GOT3 (cell line): ENCODE measurements at places on chromosomes 2 and 18.
A peak's percentile ranks its signal among the peaks of the same experiment; 100 is the strongest.

- no peak for DNase-seq
Measured at GRCh38 chr2:165536851-165537499, 67.5 kb downstream of the CSRNP3 start.

DNA sequence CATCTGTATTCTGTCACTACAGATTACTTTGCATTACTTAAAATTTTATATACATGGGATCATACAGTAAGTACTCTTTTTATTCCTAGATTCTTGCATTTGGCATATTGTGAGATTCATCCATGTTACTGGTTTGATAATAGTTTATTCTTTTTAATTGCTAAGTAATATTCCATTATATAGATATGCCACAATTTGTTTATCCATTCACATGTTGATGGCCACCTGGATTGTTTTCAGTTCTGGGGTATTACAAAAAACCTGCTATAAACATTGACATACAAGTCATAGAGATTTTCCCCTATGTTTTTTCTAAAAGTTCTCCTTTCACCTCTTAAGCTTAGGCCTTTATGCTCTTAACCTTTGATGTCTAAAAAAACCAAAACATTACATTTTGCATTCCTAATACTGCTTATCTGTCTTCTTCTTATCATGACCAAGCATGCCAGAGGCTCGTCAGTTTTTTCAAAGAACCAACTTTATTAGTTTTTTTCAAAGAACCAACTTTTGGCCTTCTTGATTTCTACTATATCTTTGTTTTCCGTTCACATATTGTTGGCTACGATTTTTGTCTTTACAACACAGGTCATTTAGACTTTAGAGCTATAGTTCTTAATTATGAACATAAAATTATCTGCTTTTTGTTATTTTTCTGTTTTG, 86.9 kb downstream of the ATAD2B start:
- DNase-seq: no peak

DNA sequence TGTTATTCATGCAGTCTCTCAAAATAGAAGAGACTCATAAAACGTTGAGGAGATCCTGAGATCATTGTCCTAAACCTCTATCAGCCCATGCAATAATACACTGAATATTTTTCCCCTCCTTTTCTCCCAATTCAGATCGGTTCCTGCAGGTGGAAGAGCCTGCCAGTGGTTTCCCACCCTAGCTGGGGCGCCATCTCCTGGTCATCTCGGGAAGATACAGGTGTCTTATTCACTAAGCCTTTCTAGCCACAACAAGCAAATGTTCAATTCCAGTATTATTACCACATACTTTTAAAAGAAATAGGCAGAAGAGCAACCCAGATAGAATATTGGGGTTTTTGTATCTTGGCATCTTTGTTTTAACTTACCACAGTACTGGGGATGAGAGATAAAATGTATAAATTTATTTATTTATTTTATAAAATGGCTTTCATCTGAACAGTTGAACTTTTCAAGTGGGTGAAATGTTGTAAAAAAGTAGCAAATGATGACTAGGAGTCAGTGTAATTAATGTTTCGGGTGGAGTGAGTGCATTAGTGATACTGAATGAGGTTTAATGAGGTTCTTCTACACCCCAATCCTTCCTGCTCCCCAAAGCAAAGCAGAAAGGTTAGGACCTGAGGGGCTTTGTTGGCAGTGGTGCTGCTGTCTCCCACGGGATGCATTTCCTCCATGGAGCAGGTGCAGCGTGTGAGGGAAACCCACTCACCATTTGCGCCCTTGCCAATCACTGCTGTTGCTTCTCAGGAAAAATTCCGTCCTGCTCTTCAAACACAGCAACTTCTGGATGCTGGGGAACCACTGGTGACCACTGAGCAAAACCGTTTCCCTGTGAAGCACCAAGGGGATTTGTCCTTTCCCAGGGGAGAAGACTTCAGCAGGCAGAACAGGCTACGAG, 147.1 kb upstream of the FHL2 start:
- no peak for DNase-seq

GRCh38 chr2:44562737-44563136, 201.0 kb downstream of the CAMKMT start:
- DNase-seq: no peak

DNA sequence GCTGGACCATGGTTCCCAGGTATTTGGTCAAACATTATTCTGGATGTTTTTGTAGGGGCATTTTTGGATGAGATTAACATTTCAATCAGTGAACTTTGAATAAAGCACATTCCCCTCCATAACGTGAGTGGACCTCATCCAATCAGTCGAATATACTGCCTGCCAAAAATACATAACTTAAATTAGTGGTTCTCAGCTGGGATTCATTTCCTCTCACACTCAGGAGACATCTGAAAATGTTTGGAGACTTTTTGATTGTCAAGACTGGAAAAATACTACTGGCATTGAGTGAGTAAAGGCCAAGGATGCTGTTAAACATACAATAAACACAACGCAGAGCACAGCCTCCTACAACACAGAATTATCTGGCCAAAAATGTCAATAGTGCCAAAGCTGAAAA, 198.2 kb downstream of the MYO1B start:
- DNase-seq: no peak

DNA sequence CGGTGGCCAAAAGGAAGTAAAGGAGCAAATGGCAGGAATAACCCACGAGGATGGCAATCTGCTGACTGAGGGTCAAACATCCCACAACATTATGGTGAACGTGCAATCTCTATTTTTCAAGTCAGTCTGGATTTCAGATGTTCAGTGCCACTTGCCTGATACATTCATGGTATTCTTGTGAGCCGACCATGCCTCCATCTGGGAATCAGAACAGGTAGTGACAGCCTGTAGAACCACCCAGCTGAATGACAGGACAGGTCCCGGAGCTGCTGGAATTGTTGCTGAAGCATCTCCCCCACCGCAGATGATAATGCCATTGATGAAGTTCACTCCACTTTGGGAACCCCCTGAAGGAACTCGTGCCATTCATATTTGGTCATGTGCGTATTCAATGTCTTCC, 123.2 kb downstream of the CAPN13 start:
- DNase-seq: no peak

GRCh38 chr2:167135706-167136105, 247.4 kb downstream of the XIRP2 start:
- DNase-seq: no peak

- no peak for DNase-seq
Measured at GRCh38 chr2:46071074-46071473, 226.1 kb upstream of the EPAS1 start.

DNA sequence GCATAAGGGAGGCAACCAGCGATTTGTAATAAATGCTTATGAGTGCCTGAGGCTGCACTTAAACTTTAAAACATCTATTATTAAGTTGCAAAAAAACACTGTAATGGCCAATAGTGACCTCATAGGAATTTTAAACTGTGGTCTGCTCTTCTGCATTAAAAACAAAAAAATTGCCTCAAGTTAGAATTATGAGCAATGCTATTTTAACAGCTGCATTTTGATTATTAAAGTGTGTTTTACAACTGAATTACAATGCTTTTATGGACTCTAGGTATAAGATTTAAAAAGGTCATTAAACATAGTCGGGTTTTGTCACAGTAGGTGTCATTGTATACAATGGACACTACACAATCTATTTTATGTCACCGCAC, 528.7 kb upstream of the FANCL start:
- no peak for DNase-seq

- DNase-seq: no peak
Measured at GRCh38 chr2:161474920-161475319, 58.8 kb downstream of the TBR1 start.

DNA sequence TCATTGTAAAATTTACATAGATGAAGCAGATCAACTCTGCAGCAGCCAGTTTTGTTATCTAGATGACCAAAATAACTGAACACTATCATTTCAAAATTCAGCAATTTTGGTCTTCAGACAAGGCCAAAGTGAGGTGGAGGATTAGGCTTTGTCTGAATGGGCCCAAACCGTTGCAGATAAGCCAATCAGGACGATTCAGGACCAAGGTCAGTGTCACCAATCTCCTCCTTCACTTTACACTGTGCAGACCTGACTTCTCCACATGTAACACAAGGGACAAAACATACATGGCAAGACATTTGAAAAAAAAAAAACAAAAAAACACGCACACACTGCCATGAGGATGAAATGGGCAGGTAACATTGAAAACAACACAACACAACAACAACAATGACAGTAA, 211.2 kb downstream of the NAPG start:
- DNase-seq: no peak

DNA sequence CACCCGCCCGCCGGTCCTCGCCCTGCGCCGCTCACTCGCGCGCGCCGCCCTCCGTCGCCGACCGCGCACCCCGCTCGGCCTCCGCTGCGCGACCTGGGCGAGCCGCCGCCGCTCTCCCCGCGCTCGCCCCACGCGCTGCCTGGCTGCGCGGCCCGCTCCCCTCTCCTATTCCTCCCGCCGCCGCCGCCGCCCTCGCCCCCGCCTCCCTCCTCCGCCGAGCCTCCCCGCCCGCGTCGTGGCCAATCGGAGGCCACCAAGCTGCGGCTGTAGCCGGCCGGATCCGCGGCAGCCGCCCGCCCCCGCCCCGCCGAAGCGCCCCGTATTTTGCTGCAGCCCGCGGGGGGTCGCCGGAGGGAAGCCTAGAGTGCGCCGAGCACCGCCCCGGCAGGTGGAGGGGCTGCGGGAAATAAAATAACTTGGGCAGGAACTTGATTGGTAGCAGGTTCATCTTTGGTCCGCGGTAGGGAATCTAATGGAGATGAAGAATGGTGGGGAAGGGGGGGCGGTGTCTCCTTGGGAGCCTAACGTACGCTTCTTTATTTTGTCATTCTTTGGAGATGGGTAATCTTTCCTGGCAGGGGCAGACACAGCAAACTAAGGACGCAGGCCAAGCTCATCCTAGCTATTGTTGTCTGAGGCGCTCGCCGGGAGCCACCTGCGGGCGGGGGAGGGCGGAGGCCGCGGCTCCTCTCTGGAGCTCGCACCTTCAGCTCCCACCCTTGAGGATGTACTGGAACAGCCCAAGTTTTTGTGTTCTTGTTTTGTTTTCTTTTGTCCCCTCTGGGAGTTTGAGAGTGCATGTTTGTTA, 1.1 kb upstream of the CDH2 start:
- peak; percentile 5 for DNase-seq

DNA sequence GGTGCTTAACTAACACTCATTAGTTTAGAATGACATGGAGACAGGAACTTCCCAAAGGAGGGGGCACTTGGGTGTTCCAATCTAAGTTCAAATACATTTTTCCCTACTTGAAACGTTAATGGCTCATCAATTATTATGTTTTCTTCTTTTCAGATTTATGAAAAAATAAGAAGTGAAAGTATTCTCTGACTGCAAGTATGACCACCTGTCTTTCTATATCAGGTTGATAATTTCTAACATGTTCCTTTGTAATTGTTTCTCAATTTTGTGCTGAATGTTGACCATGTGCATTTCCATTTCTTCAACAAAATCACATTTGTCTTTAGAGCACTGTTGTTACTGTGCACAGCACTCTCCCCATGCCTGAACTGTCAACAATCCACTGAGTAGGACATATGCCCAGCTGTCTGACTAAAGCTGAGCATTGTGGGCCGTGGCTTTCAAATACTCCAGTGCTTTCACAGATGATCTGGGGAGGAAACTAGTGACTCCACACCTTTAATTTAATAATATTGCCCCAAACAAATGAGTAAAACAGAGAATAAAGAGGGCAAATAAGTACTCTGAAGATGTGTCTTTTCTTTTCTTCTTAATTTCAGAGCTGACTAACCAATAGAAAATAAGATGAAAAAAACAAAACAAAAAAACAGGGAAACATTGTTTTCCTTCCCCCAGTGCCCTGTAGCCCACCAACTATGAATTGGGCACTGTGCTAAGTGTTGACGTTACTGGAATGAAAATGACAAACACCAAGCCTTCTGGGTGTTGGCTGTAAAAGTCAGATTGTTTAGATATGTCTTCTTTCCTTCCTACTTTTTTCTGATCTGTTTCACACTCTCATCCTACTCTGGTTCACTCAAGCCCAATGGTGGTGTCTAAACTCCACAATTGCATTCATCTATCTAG, 16.0 kb downstream of the LANCL1 start:
- no peak for DNase-seq

GRCh38 chr2:16034151-16034974, 94.0 kb downstream of the MYCN start:
- DNase-seq: no peak

GRCh38 chr2:181934694-181935093, 43.2 kb downstream of the ITPRID2 start:
- DNase-seq: no peak

DNA sequence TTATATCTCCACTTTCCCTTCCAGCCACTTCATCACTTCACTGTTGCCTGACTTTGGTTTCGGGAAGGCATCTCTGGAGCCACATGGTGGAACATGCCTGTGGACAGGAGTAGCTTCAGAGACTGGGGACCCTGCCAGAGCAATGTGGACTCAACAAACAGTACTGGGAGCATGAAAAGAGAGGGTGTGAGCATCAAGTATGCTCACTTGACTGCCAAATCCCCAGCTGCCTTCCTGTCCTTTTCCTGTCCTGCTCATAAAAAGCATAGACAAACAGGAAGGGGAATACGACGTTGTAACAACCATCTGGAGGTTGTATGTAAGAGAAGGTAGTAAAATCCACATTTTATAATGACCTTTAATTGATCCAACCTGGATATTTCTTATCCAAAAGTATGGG, 61.3 kb upstream of the CSRNP3 start:
- DNase-seq: no peak

DNA sequence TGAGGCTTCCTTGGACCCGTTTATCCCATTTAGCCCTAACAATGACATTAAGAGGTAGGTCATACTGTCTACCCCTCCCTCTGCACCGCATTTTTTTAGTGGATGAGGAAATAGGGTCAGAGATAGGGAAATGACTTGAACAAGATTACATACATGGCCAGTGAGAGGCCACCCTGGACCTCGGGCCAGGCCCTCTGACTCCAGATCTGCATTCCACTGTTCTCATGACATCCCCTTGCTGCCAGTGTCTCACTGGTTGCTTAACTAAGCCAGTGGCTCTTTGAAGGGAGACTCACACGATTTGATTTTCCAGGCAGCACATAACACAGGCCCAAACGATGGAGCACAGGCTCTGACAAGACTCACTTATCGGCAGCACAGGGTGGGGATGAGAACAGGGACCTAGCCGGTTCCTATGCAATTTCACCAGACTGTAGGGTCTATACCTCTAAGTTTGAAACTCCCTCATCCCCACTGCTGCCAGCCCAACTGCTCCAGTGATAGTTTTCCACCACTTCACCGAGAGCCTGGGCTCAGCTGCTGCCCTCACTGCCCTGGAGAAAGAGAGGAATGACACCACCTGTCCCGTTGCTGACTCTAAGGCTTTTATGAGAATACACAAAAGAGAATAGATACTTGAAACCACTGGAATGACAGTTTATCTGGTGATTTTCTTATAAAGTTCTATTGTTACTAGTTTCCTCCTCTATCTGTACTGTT, 82.5 kb downstream of the TMEM247 start:
- DNase-seq: no peak

- DNase-seq: no peak
Measured at GRCh38 chr2:160051371-160051800, 11.0 kb downstream of the PLA2R1 start.
